Smooth muscle cell of bladder (primary cell): ENCODE measurements at places on chromosomes 6 and 20. TPM values are rescaled to one million over a fixed set of nuclear protein-coding genes. Genes with fewer than 3 reads are reported as not detected.

Gene COL11A2
- 0.14 and 0.46 TPM in 2 replicates for total RNA-seq

Gene OR2H1
- total RNA-seq = 0.14 TPM in 1 of 2 replicates, not detected in the other

Gene EYA2
- 0.14 and 0.65 TPM in 2 replicates for total RNA-seq

Gene IMPG1
- not detected in 2 replicates for total RNA-seq
